Activated T-helper 17 cell treated with anti-CD3 and anti-CD28 coated beads, Interleukin-2, amount 50 U/mL, for 72 hours (primary cell): ENCODE measurements at places on chromosomes 13 and 19. TPM values are rescaled to one million over a fixed set of nuclear protein-coding genes. Genes with fewer than 3 reads are reported as not detected.

MISP3 gene
- 4.1 TPM for total RNA-seq

GRCh38 chr19:36032251-36033104, at the start of gene CLIP3:
Gene CLIP3, minus strand, starts transcription at chr19:36032873. Its CDS starts 516 bp downstream, at chr19:36032357.
- peak; percentile 16 for ATAC-seq

DNA sequence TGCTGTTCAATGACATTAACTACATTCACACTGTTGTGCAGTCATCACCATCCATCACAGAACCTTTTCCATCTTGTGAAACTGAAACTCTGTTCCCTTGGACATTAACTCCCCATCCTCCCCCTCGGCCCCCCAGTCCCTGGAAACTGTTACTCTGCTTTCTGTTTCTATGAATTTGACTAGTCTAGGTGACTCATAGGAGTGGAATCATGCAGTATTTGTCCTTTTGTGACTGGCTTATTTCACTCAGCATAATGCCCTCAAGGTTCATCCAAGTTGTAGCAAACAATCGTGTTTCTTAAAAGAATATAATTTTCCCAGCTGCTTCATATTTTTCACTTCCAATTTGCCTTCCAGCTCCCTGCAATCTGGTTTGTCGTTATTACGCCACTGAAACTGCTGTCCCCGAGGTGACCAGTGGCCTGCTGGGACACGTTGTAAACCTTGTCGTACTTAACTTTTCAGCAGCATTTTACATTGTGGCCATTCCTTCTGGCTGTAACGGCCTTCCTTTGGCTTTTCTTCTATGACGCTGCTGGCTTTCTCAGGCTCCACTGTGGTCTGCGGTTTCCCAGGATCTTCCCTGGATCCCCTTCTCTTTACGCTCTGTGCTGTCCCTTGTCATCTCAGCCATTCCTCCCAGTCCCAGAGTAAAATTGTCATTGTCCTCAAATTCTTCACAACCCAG, 74.0 kb downstream of the DHRS12 start:
- ATAC-seq: peak; percentile 95

DNA sequence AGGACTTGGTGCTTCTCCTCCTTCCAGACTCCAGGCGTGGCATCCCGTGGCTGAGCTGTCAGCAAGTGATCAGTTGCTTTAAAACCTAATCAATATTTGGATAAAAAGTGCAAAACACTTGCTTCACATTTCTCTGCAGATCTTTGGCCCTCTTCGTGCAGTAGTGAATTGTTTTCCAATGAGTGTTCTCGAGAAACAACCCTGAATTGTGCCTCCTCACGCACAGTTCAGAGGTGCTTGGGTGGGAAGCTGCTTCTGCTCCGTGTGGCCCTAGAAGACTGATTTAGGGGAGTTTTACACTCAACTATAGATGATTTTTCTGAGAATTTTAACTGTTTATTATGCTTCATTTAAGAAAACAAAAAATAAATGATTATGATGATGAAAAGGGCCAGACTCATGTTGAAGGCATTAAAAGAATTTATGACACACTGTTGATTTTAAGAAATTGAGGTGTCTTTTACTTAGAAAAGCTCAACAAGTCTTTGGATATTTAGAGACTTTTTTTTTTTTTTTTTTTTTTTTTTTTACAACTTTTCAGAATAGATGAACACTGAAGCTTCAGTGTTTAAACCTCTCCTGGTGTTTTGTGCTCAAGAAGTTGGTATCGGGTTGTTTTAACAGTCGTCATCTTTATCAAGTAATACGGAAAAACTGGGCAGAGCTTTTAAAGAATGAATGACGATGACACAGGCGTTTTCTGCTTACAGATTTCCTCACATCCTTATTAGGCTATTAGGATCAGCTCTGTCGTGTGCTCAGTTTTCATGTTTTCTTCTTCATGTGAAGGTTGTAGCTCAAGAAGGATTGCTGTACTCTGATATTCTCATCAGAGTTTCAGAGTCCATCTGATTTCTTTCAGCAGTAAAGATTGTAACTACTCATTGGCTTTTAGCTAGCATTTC, 39.5 kb upstream of the TEX29 start:
- no peak for ATAC-seq

DNA sequence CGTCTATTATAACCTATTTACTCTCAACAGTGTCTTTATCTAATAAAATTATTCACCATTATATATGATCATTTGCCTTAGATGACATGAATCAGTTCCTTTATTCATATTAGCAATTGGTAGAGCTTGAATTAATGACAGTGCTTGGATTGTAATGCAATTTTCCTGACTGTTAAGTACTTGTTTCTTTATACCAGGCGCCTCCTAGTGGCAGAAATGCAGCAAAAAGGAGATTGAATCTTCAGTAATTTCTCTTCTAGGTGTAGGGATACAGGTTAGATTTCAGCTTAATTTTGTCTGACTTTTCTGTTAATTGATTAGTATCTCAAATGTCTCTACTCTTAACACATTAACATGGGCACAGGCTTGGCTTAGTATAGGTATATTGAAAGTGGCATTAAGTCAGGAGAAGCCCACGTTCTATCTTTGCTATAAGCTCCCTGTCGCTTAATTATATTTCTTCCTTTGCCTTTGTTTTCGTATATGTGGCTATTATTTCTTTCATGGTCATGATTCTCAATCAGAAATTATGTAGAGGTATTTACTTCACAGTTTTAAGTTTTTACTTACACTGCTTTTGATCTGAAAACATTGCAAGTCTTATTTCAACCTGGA, 9.1 kb upstream of the LHFPL6 start:
- peak; percentile 38 for ATAC-seq
